ENCODE measurements at places on chromosomes 1 and 21. TPM values are rescaled to one million over a fixed set of nuclear protein-coding genes. Genes with fewer than 3 reads are reported as not detected.

The RHD gene
- total RNA-seq, result not detected

The BSND gene
- not detected for total RNA-seq

The CFAP107 gene
- total RNA-seq, result not detected

The TFF2 gene
- total RNA-seq, result not detected

The RPE65 gene
- total RNA-seq, result not detected

The FCMR gene
- 0.05 TPM for total RNA-seq

The DPT gene
- not detected for total RNA-seq

Measured in airway epithelial cell (primary cell).